ENCODE measurements at places on chromosomes 5 and 9.

DNA sequence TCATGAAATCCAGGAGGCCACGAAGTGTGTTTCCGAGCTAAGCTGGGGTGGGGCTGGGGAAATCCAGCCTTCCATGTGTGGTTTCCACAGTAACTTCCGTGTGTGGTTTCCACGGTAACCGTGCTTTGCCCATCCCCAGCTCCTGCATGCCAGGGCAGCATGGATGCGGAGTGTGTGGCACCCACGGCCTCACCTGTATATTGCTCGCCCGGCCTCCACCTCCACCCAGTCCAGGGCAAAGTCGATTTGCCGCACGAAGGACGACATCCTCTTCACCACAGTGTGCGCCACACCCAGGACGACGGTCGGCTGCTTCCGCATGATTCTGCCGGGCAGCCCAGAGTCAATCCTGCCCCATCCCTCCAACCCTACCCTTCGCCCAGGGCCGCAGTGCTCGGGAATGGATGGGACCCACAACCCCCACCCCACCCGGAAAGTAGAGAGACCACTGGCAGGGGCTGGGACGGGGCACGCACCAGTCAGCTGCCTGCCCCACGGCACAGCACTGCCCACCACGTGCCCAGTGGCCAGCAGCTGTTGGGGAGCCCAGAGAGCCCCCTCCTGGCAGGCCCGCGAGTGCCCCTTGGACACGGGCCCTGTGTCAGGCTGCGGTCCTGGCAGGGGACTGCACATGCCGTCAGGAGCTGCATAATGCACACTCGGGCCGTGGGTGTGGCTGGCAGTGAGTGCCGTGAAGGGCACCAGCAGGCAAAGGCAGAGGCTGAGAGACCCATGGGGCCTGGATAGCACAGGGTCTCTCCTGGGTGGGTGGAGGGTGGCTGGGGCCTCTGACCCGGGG, 39.0 kb upstream of the NSMF start:
- DNase-seq = no peak

DNA sequence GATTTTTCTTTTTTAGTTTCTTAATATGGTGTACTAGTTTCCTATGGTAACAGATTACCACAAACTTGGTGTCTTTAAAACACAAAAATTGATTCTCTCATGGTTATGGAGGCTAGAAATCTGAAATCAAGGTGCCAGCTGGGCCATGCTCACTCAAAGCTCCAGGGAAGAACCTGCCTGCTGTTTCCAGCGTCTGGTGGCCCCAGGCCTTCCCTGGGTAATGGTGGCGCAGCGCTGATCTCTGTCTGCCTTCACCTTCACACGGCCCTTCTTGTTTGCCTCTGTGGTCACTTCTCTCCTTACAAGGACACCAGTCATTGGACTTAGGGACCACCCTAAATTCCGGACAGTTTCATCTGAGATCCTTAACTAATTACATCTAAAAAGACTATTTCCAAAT, 70.5 kb upstream of the GFPT2 start:
- DNase-seq = no peak

- DNase-seq = no peak
Measured at GRCh38 chr9:137242269-137243203, 1.4 kb downstream of the TUBB4B start.

DNA sequence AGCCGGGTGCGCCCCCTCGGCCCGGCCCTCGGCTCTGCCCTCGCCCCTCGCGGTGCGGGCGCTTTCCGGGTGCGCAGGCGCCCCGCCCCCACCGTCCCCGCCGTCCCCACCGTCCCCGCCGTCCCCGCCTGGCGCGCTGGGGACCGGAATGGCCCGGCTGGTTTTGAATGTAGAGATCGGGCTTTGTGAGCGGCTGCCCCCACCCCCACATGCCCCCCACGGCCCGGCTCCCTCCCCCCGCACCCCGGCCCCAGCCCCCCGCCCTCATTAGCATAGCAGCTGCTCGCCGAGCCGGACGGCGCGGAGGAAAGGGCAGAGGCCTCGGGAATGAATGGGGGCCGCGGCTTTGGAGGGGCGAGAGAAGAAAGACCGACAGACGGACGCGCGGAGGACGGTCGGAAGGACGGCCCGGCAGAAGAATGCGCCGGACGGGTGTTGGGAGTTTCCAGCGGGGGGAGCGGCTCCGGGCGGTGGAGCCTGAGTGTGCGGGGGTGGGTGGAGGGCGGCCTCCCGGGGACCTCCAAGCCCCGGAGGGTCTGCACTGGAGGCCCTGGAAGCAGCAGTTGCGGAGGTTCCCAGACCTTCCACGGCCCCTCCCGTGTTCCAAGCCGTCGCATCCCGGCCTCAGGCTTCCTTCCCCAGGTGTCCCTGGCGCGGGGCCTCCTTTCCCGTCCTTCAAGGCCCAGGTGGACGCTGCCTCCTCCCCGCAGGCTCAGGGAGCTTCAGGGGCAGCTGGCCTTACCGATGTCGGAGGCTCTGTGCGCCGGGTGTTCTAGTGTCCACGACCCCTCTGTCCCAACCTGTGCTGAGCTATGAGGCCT, 6.0 kb downstream of the NRARP start:
- no peak for DNase-seq

DNA sequence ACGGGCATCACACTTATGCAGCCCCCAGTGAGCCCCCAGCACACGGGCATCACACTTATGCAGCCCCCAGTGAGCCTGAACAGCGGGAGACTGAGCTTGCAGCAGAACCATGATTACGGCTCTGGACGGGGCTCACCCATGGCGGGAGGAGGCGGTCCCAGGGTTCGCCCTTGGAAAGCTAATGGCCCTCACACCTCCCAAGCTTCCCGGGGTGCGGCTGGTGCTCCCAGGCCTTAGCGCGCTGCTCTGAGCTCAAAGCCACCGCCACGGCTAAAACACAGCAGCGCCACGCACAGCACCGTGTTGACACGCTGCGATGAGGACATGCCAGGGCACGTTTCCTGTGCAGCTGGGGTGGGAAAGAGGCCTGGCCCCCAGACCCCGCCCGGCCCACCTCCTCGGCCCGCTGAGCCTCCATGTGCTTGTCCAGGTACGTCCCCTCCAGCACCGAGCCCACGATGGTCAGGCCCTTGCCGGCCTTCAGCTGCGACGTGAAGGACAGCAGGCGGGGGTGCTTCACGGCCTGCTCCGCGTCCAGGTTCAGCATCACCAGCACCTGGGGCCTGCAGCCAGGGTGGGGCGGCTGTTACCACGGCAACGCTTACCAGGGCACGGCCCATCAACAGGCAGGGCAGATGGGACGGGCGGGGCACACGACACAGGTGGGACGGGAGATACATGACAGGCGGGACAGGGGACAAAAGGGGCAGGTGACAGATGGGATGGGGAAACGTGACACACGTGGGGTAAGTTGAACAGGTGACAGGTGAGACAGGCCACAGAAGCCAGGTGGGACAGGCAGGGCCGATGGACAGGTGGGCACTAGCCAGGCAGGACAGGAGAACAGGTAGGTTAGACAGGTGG, 38.4 kb downstream of the SLC12A7 start:
- no peak for DNase-seq

DNA sequence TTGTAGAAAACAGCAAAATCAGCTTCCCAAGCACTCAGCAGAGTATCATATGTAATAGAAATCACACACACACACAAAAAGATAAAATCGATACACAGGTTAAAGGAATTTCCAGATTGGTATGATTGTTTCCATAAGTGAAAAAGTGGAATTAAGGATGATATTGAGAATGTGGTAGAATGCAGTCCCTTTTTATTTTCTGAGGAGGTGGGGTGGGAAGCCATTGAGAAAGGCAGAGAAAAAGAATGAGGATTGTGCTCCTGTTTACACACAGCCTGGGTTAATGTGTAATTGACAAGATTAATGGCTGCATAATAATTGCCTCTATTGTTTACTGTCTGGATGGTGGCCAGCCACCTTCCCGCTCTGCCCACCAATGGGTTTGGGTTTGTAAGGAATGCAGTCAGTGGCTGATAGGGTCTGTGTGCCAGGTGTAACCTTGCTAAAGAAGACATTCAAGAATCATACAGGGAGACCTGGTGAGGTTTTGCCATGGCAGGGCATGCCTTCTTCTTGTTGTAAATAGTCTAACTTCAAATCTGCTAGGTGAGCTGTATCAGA, 177.2 kb upstream of the MAP3K1 start:
- DNase-seq = no peak

DNA sequence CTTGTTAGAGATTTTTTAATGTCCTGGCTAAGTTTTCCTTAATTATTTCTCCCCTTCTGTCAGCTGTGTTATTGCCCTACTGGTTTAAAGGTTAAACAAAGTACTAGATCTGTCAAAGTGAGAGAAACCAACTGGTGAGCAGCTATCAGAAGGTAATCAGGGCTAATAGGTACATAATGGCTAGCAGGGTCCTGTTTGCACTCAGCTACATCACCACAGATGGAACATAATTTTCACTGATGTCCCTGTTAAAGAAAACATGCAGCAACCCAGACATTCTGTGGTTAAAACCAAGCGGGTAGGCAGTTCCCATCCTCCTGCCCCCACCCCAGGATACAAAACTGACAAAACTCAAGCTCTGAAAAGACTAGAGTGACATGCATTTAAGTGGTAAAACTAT, 473.9 kb downstream of the NR2F1-AS1 start:
- DNase-seq = no peak

DNA sequence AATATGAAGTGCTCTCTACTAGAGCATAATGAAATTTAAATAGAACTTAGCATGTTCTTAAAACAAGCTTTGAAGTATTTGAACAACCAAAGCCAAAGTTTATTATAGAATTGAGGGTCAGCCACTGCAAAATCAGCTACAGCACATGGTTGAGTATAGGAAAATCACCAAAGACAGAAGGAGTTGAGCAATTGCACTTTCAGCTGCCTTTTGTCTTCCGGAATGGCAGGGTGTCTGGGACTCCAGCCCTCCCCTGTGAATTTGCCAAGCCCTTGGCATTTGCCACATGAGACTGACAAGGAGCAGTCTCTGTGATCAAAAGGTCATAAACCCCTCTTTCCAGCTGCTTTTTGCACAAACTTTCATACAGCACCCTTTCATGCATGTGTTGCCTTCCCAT, 8.5 kb upstream of the LURAP1L start:
- no peak for DNase-seq

- peak; percentile 16 for DNase-seq
Measured at GRCh38 chr9:91775011-91775707, 174.9 kb downstream of the ROR2 start.

- DNase-seq = no peak
Measured at GRCh38 chr5:83563631-83564030, 92.1 kb downstream of the VCAN start.

- no peak for DNase-seq
Measured at GRCh38 chr5:172777881-172778814, 7.2 kb upstream of the DUSP1 start.

GRCh38 chr5:94217745-94218144, 400.7 kb downstream of the KIAA0825 start:
- no peak for DNase-seq

DNA sequence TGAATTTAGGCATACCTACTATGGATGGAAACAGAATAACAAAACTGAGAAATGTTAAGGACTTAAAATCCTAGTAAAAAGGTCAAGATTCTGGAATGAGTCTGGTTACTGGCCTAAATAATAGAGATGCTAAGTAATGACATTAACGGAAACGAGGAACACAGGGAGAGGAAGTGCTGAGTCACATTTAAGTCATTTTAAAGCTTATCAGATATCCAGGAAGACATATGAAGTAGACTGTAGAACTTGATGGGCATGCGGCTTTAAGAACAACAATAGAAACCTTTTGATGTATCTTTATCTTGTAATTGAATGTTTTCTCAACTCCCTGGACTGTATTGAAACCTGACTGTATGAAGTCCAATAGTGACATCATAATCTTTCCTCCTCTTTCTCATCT, 1251.4 kb upstream of the CDH6 start:
- DNase-seq = no peak

DNA sequence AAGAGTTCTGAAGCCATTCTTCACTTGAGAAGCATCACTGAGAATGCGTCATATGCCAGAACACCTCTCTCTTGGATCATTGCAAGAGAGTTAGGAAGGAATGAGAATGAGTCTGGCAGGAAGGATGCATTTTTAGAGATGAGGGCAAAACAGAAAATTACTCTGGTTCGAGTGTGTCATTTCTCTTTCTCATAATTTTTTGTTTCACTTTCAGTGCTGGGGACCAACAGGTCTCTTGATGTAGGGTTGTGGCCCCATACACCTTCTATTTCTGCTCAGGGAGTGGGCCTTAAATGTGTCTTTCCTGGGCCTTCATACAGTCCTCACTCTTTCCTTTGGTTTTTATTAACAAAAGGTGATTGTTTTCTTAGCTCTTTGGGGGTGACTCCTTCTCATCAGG, 302.4 kb downstream of the NR3C1 start:
- no peak for DNase-seq

DNA sequence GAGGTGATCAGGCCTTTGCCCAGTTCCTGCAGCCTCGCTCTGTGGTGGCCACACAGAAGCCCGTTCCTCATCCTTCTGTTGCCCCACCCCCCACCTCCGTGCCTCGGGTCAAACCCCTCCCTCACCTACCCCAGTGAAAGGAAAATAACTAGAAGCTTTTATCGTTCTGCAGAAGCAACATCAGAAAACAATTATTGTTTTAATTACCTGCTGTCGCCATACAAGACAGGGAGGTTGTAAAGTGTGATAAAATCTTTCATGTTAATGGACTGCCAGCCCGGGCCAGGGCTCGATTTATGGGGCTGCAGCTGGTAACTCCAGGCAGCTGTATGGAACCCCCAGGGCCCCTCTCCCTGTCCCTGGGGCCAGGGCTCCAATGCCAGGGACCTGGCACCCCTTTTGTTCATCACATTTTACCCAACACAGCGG, 20.6 kb downstream of the UNC5A start:
- DNase-seq = no peak

- DNase-seq = no peak
Measured at GRCh38 chr9:128863647-128864046, 18.1 kb downstream of the KYAT1 start.

GRCh38 chr5:61463596-61463995, 131.5 kb downstream of the ZSWIM6 start:
- DNase-seq = no peak

DNA sequence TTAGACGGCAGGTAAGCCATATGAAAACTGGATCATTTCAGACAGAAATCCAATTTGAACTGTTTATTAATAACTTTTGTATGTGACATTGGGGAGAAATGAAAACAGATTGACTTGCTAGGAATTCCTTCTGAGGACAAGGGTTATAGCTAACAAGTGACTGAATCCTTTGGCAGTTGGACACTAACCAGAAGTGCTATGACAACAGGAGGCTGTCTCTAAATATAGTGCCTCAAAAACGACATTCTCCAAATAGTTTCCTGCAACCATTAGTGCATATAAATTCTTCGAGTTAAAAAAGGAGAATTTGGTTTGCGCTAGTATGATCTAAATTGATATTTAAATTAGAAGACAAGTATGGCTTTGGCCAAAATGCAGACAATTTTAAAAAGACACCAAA, 338.6 kb downstream of the PTPRD start:
- no peak for DNase-seq

- DNase-seq = no peak
Measured at GRCh38 chr5:45408067-45408466, 288.1 kb downstream of the HCN1 start.

GRCh38 chr9:14283276-14283675, 30.7 kb downstream of the NFIB start:
- no peak for DNase-seq

Data from NCI-H187 (cell line).